ENCODE measurements at places on chromosomes 1 and 21.

- peak; percentile 25 for DNase-seq
Observed at GRCh38 chr1:244653439-244654107, 647 bp downstream of the DESI2 start.

- DNase-seq, result no peak
Observed at GRCh38 chr21:37475186-37475868, 108.8 kb downstream of the DYRK1A start.

GRCh38 chr1:67535474-67535873 lies 105.3 kb upstream of the SERBP1 start:
- peak; percentile 90 for DNase-seq

GRCh38 chr1:6959491-6959890 lies 174.2 kb downstream of the CAMTA1 start:
- no peak for DNase-seq

DNA sequence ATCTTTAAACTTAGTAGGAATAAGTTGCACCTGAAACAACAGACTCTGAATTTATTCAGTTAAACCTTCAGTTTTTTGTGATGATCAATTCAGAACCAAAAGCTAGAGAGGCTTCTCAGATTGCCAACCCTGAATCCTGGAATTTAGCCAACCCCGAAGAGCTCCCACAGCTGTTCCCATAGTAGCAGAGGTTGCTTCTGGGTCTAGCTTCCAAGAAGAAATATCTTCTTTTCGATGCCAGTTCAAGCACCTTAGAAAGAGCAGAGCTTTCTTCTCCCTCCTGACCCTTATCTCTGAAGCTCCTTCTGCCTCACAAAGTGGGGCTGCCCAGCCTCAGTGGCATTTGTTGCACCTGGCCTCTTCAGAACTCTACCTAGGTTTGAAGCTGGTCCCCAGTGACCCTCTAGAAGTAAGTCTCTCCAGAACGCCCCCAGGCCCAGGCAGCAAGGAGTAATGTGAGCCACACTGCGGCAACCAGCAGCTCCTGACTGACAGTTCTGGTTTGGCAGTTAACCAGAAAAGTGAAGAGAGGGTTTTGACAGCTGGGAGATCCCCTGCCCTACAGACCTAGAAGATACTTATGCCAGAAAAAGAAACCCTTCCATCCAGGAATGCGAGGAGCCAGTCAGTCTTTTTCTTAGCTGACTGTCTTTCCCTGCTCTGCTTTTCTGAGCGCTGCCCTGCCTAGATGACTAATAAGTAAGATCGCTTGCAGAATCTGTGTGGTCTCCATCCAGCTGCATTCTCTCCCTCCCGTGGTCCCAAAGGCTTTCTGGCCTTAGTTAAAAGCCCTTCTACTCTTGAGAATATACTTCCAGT lies 165.9 kb downstream of the ADGRL4 start:
- no peak for DNase-seq

DNA sequence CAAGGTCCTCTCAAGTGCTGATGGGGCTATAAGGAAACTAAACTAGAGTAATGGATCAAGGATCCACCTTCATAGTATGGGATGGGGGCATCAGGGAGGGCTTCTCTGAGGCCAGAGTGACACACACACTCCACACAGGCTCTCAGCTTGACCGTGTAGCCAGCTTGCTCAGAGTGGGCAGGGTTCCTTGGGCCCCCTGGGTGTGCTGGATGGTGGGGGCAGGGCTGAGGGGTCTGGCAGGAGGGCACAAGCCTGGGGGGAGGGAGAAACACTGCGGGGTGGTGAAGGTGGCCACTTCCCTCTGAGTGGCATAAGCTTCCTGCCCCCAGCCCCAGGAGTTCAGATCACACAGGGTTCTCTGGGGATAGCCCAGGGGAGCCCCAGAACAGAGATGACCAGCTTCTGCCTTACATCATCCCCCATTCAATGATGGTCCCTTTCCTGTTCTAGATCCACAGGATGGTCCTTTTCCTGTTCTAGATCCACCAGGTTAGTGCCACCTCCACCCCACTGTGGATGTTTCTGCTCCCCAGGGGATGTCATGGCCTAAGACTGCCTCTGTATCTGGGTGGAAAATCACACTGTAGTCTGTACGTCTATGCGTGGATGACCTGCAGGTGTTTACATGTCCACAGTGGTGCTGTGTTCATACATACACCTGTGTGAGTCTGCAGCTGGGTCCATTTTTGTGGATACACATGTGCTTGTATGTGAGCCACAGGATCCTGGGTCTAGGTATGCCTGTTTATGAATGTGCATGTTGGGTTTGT lies 525.0 kb downstream of the PTPRU start:
- DNase-seq, result no peak

- DNase-seq, result no peak
Observed at GRCh38 chr1:223824712-223825111, 21.0 kb downstream of the TP53BP2 start.

GRCh38 chr1:188006354-188006753 lies 1177.6 kb downstream of the PLA2G4A start:
- DNase-seq, result no peak

- peak; percentile 88 for DNase-seq
Observed at GRCh38 chr1:244920911-244921761, 56.8 kb upstream of the HNRNPU start.

DNA sequence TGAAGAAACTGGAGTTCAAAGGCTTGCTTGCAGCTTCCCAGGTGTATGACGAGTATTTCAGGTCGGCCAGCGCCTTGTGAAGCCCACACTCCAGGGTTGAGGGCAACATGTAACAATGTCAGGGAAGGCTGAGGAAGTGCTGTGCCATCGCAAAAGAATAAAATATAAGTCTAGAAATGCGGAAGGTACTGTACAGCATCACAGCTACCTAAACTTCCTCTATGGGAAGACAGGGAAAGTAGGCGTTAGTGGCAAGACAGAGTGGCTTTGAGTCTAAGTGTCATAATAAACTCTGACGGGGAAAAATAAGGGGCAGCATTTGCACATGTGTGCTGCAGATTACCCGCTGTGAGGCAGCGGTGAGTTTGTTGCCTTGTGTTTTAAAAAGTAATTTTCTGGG lies 28.9 kb downstream of the DOP1B start:
- no peak for DNase-seq

GRCh38 chr21:42369821-42370220 lies 3.5 kb upstream of the TFF1 start:
- no peak for DNase-seq

- DNase-seq, result peak; percentile 64
Observed at GRCh38 chr21:39175154-39175553, 8.1 kb downstream of the PSMG1 start.

- no peak for DNase-seq
Observed at GRCh38 chr1:176566004-176566975, 103.3 kb downstream of the PAPPA2 start.

GRCh38 chr1:47616036-47616435 lies 178.2 kb downstream of the FOXD2 start:
- no peak for DNase-seq

- DNase-seq, result peak; percentile 37
Observed at GRCh38 chr1:38064197-38064903, 17.8 kb upstream of the POU3F1 start.

GRCh38 chr1:39695016-39695415 lies 3.8 kb upstream of the HPCAL4 start:
- DNase-seq, result peak; percentile 77

DNA sequence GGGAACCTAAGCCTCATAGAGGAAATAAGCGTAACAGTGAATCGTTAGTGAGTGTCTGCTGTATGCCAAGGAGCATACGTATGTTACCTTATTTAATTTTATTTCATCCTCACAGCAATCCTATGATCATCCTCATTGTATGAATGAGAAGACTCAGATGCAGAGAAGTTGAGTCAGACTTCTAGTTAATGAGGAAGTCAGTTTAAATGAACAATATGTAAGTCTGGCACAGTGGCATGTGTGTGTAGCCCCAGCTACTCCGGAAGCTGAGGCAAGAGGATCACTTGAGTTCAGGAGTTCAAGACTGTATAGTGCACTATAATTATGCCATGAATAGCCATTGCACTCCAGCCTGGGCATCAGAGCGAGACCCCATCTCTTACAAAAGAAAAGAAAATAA lies 148.0 kb downstream of the ZZZ3 start:
- DNase-seq, result peak; percentile 44

- DNase-seq, result no peak
Observed at GRCh38 chr1:205316161-205316566, 5.4 kb downstream of the NUAK2 start.

DNA sequence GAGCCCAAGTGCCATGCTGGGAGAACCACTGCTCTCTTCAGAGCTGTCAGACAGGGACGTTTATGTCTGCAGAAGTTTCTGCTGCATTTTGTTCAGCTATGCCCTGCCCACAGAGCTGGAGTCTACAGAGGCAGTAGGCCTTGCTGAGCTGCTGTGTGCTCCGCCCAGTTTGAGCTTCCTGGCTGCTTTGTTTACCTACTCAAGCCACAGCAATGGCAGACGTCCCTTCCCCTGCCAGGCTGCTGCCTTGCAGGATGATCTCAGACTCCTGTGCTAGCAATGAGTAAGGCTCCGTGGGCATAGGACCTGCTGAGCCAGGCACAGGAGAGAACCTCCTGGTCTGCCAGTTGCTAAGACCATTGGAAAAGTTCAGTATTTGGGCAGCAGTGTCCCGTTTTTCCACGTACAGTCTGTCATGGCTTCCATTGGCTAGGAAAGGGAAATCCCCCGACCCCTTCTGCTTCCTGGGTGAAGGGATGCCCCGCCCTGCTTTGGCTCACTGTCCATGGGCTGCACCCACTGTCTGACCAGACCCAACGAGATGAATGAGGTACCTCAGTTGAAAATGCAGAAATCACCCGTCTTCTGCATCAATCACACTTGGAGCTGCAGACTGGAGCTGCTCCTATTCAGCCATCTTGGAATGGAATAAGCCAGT lies 31.9 kb downstream of the CYP4B1 start:
- no peak for DNase-seq

GRCh38 chr1:113692342-113692741 lies 66.9 kb downstream of the PHTF1 start:
- DNase-seq, result no peak

DNA sequence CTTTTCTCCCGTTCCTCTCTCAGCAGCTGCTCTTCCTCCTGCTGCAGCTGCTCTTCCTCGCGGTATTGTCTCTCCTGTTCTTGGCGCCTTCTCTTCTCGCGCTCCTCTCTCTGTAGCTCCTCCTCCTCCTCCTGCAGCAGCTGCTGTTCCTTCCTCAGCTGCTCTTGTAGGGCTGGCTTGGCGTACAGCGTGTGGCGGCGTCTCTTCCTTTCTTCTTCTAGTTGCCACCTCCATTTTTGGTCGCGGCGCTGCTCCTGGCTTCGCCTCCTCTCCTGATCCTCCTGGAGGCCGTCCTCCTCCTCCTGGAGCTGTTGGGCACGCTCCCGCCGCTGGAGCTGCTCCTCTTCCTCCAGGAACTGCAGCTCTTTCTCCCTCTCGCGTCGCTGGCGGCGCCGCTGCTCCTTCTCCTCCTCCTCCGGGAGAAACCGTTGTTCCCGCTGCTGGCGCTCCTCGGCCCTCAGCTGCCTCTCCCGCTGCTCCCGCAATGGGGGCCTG lies 4.8 kb downstream of the TCHH start:
- no peak for DNase-seq

GRCh38 chr1:223393275-223394214 lies at the start of gene CCDC185:
CCDC185 (plus strand) TSS chr1:223393415; CDS start chr1:223393476, 61 bp downstream.
- no peak for DNase-seq

GRCh38 chr1:217333939-217334338 lies 297.0 kb downstream of the GPATCH2 start:
- DNase-seq, result peak; percentile 4

DNA sequence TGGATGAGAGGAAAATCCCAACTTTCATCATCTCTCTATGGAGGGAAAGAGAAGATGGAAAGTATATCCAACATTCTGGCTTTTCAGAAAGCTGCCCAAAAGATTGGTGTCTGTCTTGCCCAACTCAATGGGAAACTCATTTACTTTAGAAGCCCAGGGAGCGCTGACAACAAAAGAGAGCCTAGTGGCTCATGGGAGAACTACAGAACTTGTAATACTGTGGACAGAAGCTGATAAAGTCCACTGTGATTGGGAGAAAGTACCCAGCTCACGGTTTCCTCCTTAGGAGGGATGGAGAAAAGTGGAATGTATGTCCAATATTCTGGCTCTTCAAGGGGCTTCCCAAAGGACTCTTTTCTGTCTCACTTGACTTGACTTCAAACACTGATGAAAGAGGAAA lies 66.0 kb downstream of the RGS21 start:
- no peak for DNase-seq

DNA sequence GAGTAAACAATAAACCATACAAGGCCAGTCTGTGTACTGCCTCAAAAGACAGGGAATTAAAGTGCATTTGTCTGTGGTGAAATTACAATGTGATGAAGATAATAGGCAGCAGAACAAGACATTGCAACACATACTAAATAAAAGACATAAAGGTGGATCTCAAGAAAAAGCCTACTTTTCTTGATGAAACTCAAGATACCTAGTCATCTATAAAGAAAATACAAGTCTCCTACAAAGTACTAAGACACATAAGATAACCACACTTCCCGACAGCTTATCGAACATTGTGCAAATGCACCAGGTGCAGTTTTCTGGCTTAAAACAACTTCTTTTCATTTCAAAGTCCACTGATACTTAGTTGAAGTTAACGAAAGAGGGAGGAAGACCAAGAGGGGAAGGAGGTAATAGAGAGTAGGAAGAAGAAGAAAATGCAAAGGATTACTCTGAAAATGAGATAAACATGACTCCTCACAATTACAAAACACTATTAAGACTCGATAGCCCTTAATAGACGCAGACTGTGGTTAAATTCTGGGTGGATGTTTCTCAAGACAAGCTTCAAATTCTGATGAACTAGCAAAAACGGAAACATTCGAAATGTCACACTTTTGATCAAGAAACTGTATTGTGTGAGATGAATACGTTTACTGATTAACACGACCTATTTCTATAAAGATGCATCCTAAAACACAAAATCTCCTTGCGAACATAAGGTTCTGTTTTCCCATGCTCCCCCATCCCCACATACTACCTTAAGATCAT lies 2.0 kb downstream of the HNRNPR start:
- no peak for DNase-seq

GRCh38 chr21:25559746-25560145 lies 47.5 kb downstream of the MRPL39 start:
- DNase-seq, result peak; percentile 68

- no peak for DNase-seq
Observed at GRCh38 chr1:109134423-109134822, 20.5 kb downstream of the ELAPOR1 start.

DNA sequence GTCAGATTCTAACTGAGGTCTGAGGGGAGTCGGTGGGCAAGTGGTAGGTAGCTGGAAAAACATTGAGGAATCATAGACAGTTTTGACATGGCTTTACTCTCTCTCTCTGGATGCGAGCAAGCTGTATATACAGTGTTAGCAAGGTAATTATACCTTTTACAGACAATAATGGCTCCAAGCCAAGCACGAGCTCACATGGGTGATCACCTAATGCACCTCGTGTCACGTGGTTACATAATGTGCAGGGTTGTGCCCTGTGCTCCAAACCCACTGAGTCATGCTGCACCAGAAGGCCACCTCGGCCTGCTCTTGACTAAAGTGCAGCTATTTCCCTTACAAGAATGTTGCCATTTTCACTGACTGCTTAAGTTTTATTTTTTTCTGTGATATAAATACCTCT lies 7.6 kb upstream of the CLCA2 start:
- no peak for DNase-seq
